ENCODE measurements at places on chromosomes 12 and 14.

- DNase-seq = no peak
Measured at GRCh38 chr12:89468648-89469326, 55.8 kb downstream of the GALNT4 start.

DNA sequence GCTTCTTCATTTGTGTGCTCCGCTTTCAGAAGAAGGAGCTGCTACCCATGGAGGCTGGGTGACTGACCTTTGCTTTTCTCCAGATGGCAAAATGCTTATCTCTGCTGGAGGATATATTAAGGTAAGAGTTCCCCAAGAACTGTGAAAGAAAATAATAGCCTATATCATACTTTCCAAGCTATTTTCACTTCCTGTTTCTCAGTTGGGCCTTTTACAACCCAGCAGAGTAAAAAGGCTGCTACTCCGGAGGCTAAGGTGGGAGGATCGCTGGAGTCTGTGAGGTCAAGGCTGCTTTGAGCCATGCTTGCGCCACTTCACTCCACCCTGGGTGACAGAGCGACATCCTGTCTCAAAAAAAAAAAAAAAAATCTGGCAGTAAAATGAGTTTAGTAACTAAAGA is 82.1 kb downstream of the APAF1 start:
- DNase-seq = no peak

DNA sequence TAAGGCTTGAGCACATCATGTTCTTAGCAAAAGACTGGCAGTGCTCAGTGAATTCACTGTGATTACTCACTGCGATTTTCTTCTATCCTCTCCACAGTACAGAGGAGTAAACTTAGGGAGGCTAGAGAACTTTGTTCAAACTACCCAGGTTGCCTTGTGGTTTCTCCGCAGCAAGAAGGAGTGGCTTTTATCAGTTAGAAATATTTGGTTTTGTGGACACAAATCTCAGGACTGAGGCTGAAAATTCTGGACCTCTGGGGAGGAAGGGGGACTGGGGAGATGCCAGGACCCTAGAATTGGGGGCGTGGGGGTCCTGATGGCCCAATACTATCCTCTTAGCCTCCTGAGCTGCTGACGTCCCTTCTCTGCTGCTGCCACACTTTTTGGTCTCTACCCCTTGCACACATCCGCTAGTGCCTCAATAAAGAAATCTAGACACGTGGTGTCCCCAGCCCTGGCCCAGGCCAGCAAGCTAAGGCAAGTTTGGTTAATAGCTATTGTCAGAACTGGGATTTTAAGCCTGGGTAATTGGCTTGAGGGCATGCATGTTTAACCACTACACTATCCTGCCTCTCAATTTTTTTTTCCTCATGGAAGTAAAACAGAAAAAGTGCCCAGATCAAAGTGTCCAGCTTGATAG is 842 bp downstream of the OAS2 start:
- DNase-seq = no peak

- peak; percentile 77 for DNase-seq
Measured at GRCh38 chr14:73740618-73741326, 26.6 kb upstream of the PNMA1 start.

GRCh38 chr12:121279071-121279375 is 17.5 kb downstream of the CAMKK2 start:
- no peak for DNase-seq
